ENCODE measurements at places on chromosomes 2 and 18. TPM values are rescaled to one million over a fixed set of nuclear protein-coding genes. Genes with fewer than 3 reads are reported as not detected.
A peak's percentile ranks its signal among the peaks of the same experiment; 100 is the strongest.

DNA sequence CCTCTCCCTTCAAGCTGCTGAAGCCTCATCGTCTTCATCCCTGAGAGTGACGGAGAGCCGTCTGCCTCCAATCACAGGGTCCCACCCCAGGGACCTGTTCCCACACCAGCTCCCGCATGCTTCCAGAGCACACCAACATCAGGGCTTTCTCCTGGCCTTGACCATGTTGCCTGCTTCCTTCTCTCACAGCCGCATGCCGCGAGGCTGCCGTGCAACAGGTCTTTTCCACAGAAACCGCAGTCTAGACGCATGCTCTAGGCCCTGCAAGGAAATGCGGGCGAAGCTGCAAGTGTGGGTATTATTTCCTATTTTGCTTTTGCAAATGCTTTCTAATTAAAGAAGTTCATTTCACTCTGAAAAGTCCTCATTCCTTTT is 277.8 kb downstream of the EIPR1 start:
- no peak for DNase-seq

GRCh38 chr2:12202313-12203075 is 456.1 kb downstream of the LPIN1 start:
- DNase-seq, result no peak

Gene SNORC
- total RNA-seq, result 2.1 TPM

DNA sequence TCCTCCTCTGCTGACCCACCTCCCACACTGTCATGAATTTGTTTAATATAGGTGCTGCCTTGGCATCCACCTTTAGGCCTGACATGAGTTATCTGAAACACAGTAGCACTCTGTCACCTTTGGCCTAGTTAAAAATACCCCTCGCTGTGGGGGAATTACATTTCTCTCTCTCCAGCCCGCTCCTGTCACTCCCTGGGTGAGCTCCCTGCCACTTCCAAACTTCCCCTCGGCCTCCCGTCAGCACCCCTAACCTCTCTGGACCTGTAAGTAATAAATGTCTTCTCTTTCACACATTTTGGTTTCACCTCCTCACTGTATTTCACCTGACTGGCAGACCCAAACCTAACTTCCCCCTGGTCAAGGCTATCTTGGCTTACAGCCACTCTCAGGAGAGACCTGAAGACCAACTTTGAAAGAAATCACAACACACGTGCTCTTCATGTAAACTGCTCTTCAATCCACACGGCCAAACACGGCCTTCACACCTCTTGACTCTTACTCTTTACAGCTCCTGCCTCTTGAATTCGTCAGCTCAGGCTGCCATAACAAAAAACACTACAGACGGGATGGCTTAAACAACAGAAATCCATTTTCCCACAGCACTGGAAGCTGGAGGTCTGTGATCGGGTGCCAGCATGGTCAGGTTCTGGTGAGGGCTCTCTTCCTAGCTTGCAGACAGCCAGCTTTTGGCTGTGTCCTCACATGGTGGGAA is 28.3 kb downstream of the REEP1 start:
- DNase-seq, result no peak

Gene FBXO15
- 0.84 TPM for total RNA-seq

DNA sequence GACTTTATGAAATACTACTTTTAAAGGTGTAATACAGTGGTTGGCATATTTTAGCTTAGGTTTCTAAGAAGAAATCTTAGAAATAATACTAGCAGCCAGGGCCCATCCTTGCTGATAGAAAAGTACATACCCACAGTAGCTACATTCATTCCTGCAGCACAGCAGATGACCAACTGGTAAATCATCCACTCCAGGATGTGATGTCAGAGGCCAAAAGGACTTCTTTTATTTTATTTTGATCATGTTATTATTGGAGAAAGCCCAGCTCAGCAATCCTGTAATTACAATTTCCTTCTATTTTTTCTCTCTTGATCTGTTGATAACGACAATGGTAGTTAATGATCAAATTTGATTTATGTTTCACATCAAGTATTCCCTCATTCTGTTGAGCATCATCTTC is 18.0 kb upstream of the TTN start:
- DNase-seq, result no peak

- DNase-seq, result no peak
Measured at GRCh38 chr2:176002688-176003210, 682 bp upstream of the LNPK start.

Gene GLB1L
- total RNA-seq, result 3.7 TPM

- DNase-seq, result no peak
Measured at GRCh38 chr2:82591718-82592117, 1867.4 kb downstream of the SUCLG1 start.

DNA sequence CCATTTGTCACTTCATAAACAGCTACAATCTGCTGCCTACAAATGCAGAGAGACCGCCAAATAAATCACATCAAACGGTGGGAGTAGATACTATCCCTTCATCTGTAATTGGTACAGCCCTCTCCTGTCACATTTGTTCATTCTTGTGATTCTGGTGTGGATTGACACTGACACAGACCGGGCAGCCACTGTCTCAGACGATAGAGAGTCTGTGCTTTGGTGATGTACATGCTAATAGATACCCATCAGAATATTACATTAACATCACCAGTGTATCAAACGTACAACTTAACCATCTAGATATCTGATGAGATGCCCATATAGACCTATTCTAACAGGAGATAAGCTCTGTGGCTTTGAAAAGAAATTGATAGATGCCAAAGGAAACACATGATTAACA is 419.7 kb upstream of the ZEB2 start:
- DNase-seq, result no peak

Gene DAW1
- total RNA-seq, result 0.84 TPM

Gene CLIP4
- total RNA-seq, result not detected

- DNase-seq, result peak; percentile 52
Measured at GRCh38 chr2:104656571-104657163, 197.2 kb upstream of the POU3F3 start.

GRCh38 chr2:105410554-105410953 is 11.7 kb upstream of the FHL2 start:
- no peak for DNase-seq

GRCh38 chr2:238237431-238238135 is 2.3 kb downstream of the HES6 start:
- no peak for DNase-seq

DNA sequence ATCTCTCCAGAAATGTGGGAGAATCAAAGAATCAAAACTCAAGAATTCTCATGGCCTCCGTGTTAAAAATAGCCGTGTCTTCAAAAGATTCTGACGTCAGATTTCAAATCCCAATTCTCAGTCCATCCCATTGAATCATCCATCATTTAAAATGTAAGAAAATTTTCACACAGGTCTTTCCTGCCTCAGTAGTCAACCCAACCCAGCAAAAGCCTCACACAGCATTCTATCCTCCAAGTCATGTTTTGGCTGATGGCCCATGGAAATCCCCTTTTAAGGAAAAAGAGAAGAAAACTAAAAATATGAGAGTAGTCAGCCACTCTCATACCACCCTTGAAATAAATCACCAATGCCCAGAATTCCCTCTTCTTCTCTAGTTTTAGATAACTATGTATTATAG is 211.8 kb downstream of the C1D start:
- DNase-seq, result no peak

Gene SERPINB12
- not detected for total RNA-seq

Gene ASPRV1
- total RNA-seq, result 0.95 TPM

GRCh38 chr2:212723226-212723625 is 184.6 kb upstream of the ERBB4 start:
- no peak for DNase-seq

DNA sequence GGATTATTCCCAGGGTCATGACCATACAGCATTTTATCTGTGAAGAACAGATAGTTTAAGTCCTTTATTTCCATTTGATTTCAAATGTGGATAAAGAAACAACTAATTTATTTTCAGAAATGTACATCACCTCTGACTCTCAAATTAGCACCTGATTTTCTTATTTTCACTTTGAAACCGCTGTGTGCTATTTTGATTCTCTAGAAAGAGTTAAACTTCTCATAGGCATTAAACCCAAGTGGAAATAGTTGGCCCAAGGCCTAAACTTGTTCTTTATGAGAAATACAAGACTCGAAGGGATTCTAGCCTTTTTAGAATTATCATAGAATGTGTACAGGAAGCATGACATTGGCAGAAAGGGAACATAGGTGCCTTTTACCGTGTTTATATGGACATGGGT is 41.5 kb upstream of the LTBP1 start:
- DNase-seq, result no peak

DNA sequence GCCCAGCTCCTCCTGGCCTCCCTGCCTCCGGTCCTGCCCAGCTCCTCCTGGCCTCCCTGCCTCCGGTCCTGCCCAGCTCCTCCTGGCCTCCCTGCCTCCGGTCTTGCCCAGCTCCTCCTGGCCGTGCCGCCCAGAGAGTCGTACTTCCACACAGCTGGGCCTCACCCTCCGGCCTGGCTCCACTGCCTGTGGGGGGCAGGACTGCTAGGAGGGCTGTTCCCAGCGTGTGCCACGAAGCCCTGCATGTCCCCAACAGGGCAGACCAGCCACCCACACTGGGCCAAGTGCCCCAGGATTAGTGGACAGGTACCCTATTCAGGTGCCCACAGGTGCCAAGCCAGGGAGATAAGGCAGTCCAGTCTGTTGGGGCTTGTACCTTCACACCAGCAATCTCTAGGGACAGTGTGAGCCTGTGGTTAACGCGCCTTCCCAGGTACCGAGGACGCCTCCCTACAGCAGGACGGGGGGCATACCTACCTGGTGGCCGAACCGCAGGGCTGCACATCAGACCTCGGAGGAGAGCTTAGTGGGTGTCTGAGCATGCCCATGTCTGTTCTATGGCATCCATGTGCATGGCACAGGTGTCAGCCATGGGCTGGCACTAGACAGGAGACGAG is 5.3 kb downstream of the GPC1 start:
- peak; percentile 42 for DNase-seq

Gene ERFE
- 2.5 TPM for total RNA-seq

DNA sequence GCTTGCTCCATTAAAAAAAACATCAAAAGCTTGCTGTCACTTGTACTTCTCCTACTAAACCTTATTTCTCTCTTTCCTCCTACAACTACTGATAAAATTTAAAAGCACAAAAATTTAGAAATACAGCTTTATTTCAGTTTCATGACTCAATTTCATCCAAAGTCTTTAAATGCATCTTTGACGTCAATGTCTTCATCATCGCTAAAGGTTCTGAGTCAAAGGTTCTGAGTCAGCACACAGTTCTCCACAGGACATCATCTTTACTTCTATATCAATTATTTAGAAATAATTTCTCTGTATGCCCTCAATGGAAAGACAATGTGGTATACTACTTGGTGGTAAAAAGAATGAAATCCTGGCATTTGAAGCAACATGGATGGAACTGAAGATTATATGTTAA is 163.9 kb upstream of the DNMT3A start:
- no peak for DNase-seq

DNA sequence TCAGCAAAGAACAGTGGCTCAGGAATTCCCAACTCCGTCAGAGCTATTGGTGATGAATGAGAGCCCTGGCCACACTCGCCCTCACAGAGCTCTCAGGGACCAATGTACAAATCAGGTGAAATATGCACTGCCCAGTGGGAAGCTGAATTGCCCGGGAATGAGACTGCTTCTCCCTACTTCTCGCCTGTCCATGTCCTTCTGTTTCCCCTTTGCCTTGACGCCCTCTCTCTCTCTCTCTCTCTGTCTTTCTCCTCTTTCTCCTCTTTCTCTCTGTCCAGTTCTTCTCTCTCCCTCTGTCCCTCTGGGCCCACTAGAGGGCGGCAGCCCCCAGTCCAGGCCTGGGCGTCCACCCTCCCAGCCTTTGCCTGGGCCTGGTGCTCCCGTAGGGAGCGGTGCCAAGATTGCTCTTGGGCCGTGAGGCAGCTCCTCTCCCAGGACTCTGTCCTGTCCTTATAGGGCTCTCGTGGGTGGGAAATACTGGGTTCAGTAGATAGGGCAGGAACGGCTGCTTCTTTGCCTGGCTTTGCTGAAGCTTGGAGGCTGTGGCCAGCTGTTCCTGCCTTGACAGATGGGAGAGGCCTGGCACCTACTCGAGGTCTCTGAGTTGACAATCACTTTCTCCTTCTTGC is 28.4 kb upstream of the PUM2 start:
- DNase-seq, result peak; percentile 34

DNA sequence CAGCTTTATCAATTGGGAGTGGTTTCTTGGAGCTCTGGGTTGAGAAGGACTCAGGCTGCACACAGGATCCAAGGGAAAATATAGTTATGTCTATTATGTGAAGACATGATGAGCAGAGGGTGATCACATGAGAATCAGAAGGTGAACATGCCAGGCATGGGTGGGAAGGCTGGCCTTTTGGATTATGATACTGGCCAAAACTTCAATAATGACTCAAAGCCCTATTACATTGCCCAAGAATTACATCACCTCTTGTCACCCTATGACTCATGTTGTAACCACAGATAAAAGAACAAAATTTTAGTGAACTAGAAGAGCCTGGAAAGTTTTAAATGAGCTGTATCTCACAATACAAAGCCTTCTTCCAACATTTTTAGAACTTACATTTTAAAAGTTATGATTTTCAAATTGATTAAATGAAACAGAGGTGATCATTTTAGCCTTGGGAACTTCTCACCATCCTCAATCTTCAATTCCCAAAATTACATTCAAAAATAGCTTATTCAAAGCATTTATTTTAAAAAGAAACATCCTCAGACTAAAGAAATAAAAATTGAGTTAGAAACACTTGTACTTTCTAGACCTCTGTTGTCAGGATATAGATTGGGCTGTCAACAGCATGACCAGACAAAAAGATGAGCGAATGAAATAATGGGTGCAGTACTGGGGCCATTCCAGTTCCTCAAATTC is 428.3 kb downstream of the MBD2 start:
- DNase-seq, result no peak

GRCh38 chr2:190413421-190413820 is 5.3 kb downstream of the MFSD6 start:
- DNase-seq, result no peak

GRCh38 chr2:9527995-9528787 is 27.4 kb downstream of the ADAM17 start:
- DNase-seq, result no peak

- DNase-seq, result no peak
Measured at GRCh38 chr2:236633775-236634560, 64.3 kb downstream of the ACKR3 start.

- no peak for DNase-seq
Measured at GRCh38 chr2:169086893-169087467, 17.6 kb downstream of the DHRS9 start.

Gene TSPYL6
- not detected for total RNA-seq

DNA sequence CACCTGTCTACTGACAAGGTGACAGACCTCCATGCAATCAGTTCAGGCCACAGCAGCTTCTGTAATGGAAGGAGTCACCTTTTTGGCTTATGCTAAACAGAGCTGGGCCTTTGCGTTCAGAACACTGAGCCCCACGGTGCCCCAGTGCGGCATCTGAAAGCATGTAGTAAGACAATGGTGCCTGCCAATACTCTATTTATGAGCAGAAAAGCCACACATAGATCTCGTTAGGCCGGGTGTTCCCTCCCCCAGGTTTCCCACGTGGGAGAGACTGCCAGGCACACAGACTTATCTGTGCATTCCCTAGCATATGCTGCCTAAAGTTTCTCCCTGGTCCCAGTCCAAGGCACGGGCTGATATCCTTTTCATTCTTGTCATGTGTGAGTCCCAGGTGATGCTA is 150.9 kb downstream of the ACTR3 start:
- DNase-seq, result no peak
